ENCODE measurements at places on chromosomes 5 and 9.

DNA sequence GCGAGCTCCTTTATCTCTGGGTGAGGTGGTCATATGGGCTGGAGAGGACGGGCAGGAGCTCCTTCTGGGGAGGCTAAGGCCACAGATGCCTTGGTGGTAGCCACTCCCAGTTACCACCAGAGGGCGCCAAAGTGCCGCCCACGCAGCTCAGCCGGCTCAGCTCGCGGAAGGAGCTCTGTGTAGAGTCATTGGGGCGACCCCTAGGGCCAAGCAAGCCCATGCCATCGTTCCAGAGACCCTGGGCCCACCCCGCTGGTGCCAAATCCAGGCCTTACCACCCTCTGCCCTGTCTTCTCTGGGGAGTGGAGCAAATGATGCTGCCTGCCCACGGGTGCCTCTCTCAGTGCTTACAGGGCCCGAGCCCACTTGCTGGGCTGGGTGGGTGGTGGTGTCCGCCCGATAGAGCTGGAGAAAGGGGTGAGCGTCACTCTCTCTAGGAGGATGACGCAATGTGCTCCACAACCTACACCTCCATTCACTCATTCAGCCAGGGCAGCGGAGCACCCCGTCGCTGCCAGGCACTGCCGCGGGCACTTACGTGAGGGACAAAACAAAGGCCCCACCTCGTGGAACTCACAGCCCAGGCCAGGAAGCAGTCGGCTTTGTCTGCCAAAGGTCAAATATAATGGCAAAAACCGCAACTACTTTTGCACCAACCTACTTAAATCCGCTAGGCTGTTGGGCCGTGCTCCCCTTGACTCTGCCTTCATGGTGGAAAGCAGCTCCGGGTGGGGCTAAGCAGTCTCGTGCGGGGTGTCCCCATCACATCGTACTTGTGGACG is 13.8 kb downstream of the TSPAN17 start:
- DNase-seq, result peak; percentile 65

GRCh38 chr5:2639425-2639824 is 112.1 kb downstream of the IRX2 start:
- no peak for DNase-seq

- no peak for DNase-seq
These were observed 166.3 kb downstream of the EFNA5 start for GRCh38 chr5:107504424-107504823.

- no peak for DNase-seq
These were observed 197.9 kb downstream of the EPB41L4A start for GRCh38 chr5:112221128-112221527.

DNA sequence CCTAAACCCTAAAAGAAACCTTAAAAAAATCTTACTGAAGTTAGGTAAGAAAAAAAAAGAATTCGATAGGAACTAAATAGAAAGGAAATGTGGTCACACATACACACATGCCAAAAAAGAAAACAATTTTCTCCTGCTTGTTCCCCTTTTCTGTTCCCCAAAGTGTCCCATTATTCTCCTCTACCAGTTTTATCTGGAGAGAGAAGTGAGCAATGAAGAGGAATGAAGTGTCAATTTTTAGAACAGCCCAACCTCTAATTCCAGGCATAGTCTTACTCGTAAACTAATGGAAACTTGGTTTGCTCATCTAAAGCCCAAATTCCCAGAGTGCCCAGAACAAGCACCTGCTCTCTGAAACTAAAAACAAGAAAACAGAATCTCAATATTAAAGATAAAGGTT is 26.1 kb downstream of the AP3B1 start:
- DNase-seq, result no peak

DNA sequence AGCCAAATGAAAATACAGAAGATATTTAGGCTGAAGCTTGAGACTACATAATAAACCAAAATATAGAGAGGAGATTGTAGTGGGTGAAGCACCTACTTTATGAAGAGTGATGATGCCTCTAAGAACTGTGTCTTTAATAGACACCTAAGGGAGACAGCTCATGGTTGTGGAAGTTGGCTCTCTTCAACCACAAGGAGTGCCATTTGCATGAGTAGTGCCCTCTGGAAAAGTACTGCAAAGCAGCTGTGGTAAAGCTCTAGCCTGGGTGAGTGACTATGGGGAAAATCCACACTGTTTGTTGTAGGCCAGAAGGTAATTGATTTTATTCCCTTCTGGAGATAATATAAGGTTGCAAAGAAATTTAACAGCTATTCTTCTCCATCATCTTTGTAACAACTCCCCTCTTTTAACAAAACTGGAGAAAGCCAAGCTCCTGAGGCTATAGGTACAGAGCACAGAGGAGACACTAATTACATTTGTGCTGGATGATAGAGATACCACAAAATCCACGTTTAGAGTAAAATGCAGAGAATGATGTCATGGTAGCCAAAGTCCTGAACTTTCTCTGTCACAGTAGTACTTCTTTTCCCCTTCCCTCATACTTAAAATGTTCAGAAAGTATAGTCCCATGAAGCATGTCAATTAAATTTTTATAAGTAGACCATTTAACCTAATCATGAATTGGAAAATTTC is 122.8 kb downstream of the STARD4 start:
- DNase-seq, result no peak
